ENCODE measurements at places on chromosomes 2 and 18.

DNA sequence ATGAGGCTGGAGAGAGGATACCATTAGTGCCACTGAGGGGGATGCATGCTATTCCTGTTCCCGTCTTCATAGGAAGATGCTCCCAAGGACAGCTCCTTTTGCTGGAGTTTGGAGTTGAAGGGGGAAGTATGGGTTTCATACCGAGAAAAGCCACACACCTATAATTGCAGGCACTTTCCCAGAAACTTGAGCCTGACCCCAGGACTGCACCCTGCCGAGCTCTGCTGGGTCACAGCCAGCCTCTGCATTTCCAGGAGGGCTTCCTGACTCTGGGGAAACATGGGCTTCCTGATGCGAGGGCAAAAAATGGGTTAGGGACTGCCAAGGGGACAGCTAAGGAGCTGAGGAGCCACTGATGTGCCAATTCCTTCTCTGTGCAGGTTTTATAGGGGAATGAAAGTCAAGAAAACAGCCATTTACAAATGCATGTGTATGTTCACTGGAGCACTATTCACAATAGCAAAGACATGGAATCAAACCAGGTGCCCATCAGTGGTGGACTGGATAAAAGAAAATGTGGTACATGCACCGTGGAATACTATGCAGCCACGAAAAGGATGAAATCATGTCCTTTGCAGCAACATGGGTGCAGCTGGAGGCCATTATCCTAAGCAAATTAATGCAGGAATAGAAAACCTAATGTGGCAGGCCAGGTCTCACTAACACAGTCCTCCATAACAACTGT, 104.5 kb downstream of the ACAA2 start:
- no peak for DNase-seq

DNA sequence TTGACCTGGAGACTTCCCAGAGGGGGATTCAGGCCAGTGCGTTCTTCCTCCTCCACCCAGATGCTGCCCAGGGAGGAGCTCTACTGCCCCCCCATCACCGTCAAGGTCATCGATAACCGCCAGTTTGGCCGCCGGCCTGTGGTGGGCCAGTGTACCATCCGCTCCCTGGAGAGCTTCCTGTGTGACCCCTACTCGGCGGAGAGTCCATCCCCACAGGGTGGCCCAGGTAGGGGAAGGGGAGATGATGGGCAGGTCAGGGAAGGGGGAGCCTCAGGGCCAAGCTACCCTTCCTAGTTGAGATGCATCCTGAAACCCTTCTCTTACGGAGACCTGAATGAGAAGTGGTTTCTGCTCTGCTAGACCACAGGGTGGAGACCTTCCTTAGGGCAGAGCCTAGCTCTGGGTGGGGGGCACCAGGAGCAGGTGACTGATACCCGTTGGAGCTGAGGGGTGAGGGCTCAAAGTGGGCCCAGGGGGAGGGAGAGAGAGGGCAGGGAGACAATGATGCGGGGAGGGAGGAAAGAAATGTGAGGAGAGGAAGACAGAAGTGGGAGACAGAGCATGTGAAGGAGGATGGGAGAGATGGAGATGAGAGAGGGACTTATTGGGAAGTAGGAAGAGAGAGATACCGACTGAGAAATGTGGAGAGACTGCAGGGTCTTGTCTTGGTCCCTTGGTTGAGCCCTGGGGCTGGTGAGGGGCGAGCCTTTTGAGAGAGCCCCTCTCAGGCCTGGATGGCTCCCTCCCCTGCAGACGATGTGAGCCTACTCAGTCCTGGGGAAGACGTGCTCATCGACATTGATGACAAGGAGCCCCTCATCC, 159.4 kb downstream of the DYSF start:
- no peak for DNase-seq

GRCh38 chr2:219852626-219853025, 225.2 kb downstream of the SLC4A3 start:
- DNase-seq = no peak

GRCh38 chr18:78971511-78972245, 7.9 kb upstream of the SALL3 start:
- DNase-seq = no peak

DNA sequence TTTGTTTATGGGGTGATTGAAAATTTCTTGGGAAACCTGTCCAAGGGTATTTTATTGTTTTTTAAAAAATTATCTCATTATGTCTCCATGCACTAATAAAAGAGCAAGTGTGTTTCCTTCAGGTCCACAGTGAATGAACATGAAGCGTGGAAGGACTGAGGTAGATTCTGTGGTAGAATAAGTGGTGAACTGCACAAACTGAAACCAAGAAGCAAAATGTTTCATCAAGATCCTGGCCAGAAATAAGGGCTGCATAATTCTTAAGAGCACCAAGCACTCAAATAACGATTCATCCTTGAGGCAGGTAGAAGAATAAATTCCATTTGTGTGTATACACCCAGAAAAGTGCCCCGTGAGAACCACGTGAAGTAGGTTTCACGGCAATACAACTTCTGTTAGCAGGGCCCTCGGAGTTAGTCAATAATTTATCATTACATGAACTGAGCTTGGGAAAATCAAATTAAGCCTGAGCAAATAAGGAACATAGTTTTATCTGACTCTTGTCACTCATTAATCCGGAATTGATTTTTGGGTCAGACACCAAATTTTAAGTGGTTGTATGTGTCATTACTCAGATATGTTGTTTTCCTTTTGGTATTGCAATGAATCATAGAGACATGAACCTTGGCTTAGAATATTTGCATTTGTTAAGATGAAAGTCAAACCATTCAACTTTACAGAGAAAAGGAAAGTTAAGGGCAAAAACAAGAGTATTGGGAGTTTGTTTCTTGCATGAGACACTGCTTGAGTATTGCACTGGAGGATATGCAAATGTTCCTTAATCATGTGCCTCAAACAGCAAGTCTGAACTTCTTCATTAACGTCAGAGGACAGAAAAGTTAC, 472.6 kb upstream of the NETO1 start:
- DNase-seq = no peak

DNA sequence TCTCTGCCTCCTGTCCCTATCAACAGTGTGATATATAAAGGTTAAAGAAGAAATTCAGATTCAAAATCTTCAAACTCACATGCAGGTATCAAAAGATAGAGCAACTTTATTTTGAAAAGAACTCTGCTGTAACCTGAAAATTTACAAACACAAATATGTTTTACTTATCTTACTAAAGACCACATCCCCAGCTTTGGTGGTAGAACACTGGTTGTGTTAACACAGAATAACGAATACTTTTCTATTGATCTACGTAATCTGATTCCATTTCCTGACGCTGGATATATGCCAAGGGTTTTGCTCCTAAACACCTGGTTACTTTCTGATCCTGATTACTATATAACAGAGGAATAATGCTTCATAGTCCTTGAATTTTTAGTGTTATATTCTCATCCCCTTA, 23.1 kb upstream of the SLC39A10 start:
- DNase-seq = no peak

GRCh38 chr18:13441736-13442135, 223.2 kb downstream of the LDLRAD4 start:
- no peak for DNase-seq

Measured in GM13976 (cell line).